ENCODE measurements at places on chromosomes 1 and 21.

- no peak for DNase-seq
These were observed 1.9 kb upstream of the ZFYVE9 start for GRCh38 chr1:52139817-52140540.

DNA sequence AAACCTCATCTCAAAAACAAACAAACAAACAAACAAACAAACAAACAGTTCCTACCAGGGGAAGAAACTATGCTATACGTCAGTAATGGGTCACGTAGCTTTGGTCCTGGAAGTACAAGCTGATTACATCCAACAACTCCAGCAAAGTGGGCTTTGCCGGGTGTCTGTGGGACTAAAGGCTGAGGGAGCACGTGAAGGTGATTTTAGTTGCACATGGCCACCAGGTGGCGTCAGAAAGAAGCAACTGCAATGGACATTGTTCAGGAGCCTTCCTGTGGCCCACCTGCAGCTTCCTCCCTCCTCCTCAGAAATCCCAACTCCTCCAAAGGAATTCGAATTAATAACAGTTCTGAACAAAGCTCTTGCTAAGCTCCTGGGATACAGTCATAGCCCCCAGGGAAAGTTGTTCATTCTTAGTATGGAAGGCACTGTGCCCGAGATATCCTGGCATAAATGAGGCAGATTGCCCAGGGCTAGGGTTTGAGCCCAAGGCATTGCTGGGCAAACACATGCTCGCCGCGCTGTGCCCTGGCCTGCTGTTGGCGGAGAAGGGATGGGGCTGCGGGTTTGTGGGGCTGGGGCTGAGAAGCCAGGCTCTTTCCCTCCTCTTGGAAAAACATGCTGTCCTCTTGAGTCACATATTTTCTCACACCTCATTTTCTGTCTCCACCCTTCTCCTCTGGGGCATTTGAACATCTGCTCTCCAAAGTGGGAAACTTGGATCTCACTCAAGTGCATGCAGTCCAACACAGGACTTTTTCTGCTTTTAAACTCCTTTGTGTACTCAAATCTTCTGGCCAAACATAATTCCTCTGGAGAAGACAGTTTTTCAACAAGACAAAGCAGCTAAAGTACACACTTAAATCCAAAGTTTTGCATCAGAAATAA lies 28.6 kb downstream of the AKNAD1 start:
- DNase-seq, result peak; percentile 42

GRCh38 chr1:17725084-17725719 lies 29.9 kb upstream of the ACTL8 start:
- DNase-seq, result no peak

- DNase-seq, result no peak
These were observed 12.9 kb downstream of the PTPRF start for GRCh38 chr1:43543567-43543966.

GRCh38 chr21:42590431-42591131 lies 62.8 kb upstream of the PDE9A start:
- no peak for DNase-seq

DNA sequence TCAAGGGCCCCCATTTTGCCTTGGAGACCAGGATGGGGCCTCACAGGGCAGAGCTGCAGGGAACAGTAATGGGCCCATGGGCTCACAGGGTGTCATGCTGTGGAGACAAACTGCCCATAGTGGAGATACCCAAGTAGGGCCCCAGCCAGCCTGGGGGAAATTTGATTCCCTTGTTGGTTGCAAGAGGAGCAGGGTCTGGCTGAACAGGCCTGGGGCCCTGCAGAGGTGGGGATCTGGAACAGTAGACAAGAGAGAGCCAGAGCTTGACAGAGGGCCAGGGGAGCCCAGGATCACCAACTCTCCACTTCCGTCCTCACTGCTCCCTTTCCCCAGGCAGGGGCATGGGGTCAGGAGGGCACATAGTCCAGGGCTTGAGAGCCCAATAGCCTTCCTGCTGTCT lies 8.7 kb downstream of the S100B start:
- DNase-seq, result no peak

DNA sequence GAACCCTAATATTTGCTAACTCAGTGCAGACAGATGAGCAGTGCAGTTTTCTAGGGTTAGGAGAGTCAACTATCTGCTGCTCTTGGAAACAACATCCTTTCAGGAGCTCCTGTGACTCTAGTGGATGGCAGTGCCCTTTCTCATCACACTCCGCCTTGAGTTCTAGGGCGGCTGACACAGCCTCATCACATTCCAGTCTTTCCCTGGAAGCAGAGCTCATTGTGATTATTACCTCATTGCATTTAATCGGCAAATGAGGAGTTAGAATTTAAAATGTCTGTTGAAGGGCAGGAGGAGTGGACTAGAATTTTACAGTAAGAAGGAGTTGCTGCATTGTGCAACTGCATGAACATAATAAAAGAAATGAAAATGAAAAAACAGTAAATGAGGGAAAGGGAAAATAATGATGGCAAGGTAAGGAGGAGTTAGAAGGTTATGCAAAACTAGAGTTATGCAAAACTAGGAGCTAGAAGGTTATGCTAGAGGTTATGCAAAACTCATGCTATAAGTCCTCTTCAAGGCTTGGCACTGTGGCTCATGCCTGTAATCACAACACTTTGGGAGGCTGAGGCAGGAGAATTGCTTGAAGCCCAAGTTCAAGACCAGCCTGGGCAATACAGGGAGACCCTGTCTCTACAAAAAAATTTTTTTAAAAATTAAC lies 6.9 kb upstream of the PTGFRN start:
- no peak for DNase-seq

GRCh38 chr1:42817440-42817767 lies 207 bp upstream of the SVBP start:
- no peak for DNase-seq

GRCh38 chr1:162982364-162982763 lies 86.8 kb upstream of the RGS4 start:
- no peak for DNase-seq

DNA sequence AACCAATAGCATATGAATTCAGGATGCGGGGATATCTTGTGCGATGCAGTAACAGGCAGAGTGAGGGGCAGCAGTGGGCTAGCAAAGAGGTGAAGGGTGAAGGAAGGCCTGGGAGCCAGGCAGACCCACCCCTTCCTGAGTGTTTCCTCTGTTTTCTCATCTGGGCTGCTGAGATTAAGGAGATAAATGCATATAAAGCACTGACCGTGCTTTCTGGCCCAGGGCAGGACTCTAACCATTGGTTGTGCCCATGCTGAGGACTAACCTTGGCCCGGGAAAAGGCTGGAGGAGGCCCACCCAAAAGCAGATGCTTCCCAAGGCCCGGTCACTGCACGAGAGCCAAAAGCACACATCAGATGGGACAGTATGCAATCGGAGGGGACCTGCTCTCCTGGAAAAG lies 87.6 kb downstream of the PSMG1 start:
- no peak for DNase-seq

DNA sequence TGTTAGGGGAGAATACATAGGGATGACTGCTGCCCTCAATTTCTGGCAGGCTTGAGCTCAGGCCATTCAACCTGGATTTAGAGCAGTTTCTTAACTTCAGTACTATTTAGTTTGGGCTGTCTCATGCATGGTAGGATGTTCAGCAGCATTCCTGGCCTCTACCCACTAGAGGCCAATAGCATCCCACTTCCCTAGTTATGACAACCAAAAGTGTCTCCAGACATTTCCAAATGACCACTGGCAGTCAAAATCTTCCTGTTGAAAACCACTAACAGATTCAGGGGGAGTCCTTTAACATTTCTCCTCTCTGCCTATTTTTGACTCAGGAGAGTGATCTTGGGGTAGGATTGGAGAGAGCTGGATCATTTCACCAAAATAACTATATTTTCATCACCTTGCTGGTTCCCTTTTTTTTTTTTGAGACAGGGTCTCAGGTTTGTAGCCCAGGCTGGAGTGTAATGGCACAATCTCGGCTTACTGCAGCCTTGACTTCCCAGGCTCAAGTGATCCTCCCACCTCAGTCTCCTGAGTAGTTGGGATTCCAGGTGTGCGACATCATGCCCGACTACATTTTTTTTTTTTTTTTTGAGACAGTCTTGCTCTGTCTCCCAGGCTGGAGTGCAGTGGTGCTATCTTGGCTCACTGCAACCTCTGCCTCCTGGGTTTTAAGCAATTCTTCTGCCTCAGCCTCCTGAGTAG lies 8.7 kb downstream of the GNAT2 start:
- no peak for DNase-seq

DNA sequence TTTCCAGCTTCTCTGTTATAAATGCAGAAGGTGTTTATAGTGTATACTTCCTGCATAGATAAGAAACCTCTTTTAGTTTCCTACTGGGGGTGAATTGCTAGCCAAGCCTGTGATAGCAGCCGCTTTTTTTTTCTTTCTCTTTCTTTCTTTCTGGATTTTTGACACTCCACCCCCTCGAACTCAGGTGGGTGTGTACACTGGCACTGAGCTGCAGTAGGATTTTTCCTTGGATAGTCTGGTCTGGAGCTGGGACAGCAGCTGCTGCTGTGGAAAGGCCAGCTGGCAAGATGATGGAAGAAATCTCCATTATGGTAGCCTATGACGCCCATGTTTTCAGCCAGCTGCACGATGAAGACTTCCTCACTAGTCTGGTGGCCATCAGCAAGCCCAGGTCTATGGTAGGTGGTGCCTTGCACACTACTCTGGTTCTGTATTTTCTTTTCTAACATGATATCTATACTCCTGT lies 122.5 kb upstream of the CACYBP start:
- no peak for DNase-seq

DNA sequence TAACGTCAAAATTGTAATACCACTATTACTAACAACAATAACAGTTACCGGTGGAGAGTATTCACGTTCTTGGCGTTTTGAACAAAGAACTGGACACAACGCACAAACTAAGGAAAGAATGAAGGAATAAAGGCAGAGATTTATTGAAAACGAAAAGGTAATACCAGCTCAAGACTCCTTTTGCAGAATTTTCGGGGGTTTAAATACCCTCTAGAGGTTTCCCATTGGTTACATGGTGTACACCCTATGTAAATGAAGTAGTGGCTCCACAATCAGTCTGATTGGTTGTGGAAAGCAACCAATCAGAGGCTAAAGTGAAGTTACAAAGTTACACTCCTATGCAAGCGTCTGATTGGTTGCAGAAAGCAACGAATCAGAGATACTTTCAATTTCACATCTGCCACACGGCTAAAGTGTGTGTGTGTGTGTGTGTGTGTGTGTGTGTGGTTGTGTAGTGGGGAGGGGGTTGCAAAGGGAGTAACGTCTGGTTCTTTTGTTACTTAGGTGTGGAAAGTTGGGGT lies 1.1 kb upstream of the GTF2B start:
- no peak for DNase-seq

DNA sequence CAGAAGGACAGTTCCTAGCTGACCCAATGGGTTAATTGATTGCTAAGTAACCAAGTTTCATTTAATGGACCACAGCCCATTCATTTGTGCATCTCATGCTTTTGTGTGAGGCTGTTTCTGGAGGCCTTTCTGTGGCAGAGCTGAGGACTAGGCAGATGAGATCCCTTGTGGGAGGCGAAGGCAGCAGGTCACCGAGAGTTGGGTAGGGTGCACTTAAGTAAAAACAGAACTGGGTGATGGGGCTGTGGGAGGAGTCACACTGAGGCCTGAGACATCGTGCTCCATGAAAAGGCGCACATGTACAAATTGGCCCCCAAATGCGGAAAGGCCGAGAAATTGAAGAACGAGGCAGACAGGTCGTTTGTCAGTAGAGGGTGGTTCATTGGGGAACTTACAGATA lies 60.9 kb downstream of the S100B start:
- no peak for DNase-seq

GRCh38 chr1:114979278-114979891 lies 50.2 kb upstream of the TSHB start:
- peak; percentile 48 for DNase-seq

DNA sequence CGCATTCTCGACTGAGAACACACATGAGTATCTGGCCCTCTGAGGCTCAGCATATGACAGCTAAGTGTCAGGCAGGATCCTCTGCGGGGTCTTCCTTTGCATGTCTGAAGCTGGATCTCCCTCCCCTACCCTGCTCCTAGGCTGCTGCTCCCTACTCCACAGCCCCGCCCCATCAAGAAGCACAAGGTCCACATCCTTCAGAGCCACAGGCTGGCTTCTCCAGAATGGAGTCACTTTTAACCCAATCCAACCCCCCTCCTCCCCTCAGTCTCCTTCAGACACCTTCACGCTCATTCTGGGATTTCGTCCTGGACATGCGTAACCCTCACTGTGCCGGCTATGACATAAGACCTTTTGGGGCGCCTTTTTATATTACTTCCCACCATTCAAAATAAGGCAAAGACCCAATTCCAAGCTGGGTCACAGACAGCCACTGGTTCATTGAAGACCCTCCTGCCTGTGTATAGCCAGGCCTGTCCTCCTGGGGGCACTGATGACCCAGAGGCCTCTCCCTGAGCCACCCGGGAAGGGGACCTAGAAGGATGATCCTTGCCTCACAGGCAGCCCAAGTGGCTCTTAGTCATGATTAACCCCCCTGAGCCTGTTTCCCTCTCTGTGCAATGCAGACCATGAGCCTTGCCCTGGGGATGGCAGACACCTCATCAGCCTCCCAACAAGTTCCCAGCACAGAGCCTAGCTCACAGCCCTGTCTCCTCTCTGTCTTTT lies 4.7 kb downstream of the ADGRB2 start:
- DNase-seq, result no peak

- no peak for DNase-seq
These were observed 50.5 kb upstream of the GFI1 start for GRCh38 chr1:92536980-92537884.

DNA sequence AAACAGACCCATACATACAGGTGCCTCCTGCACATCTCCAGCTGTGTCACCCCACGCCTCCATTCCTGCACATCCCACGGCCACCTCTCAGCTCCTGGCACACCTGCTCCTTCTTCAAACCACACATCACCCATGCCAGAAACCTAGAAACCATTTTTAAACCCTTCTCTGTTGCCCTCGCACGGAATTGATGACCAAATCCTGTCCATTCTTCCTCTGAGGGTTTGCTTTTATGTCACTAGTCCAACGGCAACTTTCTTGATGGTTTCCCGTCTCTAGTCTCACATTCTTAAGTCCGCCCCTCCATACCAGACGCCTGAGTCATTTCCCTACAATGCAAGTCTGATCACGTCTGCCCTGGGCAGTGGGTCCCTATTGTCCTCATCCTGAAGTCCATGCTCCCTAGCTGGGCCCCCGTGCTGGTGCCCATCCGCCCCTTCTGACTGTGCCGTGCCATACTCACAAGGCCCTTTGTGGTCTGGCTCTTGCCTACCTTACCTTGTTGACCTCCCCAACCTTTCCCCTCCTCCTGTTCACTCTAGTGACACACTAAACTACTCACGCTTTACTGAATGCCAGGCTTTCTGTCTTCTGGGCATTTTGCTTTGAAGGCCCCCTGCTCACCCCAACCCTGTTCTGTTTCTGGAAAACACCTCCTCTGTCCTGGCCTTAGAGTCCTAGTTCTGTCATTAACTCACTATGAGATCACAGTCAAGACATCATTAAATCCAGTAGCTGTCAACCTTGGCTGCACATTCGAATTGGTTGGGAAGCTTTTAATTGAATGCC lies 17.6 kb downstream of the SLC2A1 start:
- no peak for DNase-seq

- no peak for DNase-seq
These were observed 7.6 kb upstream of the ERG start for GRCh38 chr21:38505654-38506523.

Data from stimulated activated CD8-positive, alpha-beta memory T cell treated with anti-CD3 and anti-CD28 coated beads, Interleukin-4, amount 100 ng/mL, for 1 hour (primary cell).